ENCODE measurements at places on chromosomes 12 and 14.

DNA sequence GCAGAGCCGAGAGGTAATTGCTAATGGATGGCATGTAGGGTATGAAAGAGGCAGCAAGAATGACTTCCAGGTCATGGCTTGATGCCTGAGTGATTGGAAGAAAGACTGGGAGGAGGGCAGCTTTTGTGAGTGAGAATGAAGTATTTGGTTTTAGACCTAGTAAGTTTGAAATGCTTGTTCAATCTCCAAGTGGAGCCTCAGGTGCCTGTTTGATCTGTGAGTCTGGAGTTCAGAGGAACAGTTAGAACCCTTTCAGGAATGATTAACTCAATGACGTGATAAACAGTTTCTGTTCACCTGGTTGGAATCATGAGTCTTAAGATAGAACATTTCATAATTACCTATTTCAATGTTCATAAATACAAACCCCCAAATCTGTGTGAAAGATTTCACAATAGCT is 10.4 kb downstream of the KCNJ8 start:
- no peak for DNase-seq

GRCh38 chr12:53492188-53492587 is 7.1 kb downstream of the MAP3K12 start:
- no peak for DNase-seq

GRCh38 chr14:94128216-94128839 is 1.1 kb downstream of the IFI27L2 start:
- no peak for DNase-seq

DNA sequence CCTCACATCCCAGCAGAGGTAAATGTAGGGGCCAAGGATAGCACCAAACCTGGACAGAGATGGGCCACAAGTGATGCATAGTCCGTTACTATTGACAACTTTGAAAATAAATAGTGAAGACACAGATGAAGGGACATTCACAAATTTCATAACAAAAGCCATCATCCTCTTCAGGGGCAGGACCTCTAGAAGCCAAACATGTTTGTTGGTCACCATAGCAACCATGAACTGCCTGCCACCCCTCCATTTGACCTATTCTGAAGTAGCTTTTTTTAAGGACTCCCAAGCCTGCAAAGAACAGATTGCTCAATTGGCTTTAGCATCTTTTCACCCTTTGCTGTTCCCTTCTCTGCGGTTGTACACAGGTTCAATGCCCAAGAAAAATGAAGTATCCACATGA is 35.7 kb upstream of the MDM1 start:
- DNase-seq, result no peak

GRCh38 chr14:29804481-29805266 is 123.0 kb downstream of the PRKD1 start:
- DNase-seq, result no peak

- no peak for DNase-seq
These were observed 59.2 kb downstream of the PPFIBP1 start for GRCh38 chr12:27583057-27583797.

Measured in stimulated activated CD8-positive, alpha-beta memory T cell treated with anti-CD3 and anti-CD28 coated beads, Interleukin-4, amount 100 ng/mL, for 1 hour (primary cell).